ENCODE measurements at places on chromosomes 1 and 21.

DNA sequence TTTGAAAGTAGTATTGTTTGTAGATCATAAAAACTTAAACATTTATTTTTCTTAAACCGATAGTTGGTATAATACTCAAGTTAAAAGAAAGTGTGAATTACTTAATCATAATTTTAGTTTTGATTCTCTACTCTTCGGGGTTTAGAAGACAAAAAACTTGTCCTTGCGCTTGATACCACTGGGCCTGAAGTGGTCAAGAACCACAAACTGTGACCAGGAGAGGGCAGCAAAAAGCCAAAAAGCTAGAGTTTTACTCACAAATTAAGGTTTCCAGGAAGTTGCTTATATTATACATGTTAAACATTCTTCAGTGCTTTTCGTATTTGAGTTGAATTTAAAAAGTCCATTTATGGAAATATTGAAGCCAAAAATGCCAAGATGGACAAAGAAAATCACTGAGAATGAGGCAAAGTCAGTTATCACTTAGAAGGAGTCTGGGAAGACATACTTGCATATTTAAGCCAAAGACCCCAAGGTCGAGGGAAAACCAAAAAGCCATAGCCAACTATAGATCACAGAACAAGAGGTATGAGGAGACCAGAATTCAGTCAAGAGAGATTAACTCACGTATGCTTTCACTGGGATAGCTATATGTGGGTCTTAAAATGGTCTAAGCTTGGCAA, 34.2 kb downstream of the EFCAB7 start:
- DNase-seq, result peak; percentile 64

GRCh38 chr1:170471398-170472053, 60.4 kb upstream of the GORAB start:
- no peak for DNase-seq

- no peak for DNase-seq
Observed at GRCh38 chr21:38853421-38853919, 47.7 kb downstream of the ETS2 start.

GRCh38 chr1:7535016-7535415, 236.1 kb upstream of the VAMP3 start:
- no peak for DNase-seq

- no peak for DNase-seq
Observed at GRCh38 chr1:182376936-182377574, 14.5 kb downstream of the GLUL start.

DNA sequence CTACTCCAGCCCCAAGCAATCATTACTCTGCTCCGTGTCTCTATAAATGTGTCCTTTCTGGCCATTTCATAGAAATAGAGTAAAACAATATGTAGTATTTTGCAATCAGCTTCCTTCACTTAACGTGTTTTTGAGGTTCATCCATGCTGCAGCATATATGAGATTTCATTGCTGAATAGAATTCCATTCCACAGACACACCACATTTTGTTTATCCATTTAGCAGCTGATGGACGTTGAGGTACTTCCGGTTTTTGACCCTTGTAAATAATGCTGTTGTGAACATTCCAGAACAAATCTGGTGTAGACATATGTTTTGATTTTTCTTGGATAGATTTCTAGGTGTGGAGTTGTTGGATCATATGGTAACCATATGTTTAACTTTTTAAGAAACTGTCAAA, 30.7 kb downstream of the ADAM30 start:
- DNase-seq, result no peak

GRCh38 chr1:67705735-67706453, 20.9 kb downstream of the GADD45A start:
- DNase-seq, result no peak

- DNase-seq, result no peak
Observed at GRCh38 chr1:200294241-200294640, 115.6 kb downstream of the ZNF281 start.

DNA sequence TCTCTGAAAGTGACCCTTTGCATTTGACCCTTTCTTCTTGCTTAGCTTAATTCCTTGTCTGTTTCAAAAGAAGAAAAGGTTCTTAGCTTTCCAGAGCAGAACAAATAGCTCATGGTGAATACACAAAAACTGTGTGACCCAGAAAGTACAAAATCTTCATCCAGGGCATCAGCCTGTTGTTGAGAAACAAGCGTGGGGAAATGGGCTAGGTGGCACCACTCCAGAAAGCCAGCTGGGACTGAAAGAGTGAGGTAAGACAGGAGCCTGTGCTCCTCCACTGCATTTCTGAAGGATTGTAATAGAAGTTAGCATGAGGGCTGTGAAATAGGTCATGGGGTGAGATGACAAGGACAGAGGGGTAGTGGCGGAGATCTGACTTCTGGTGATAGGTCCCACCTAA, 45.8 kb downstream of the CYP2J2 start:
- no peak for DNase-seq

DNA sequence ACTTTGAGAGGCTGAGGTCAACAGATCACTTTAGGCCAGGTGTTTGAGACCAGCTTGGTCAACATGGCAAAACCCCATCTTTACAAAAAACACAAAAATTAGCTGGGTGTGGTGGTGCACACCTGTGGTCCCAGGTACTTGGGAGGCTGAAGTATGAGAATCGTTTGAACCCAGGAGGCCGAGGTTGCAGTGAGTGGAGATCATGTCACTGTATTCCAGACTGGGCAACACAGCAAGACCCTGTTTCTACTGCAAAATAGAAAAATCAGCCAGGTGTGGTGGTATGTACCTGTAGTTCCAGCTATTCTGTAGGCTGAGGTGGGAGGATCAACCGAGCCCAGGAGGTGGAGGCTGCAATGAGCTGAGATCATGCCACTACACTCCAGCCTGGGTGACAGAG, 4.2 kb upstream of the INTS3 start:
- no peak for DNase-seq

DNA sequence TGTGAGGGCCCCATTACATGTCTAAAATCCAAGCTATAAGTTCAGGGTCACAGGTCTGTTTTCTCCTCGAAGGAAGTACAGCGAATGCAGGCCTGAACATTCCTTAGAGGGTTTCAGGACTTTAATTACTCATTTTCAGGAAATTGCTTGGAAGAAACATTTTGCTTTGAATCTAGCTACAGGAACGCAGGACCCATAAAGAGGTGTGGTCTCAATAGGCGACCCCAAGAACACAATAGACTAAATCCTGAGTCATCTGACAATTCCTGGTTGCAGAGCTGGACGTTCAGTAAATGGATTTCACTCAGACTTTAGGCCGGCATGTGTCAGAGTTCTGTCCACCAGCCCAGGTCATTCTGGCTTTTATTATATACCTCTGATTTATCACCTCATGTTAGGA, 1.0 kb upstream of the ERG start:
- DNase-seq, result no peak

- DNase-seq, result no peak
Observed at GRCh38 chr1:203465948-203466347, 9.7 kb upstream of the PRELP start.

GRCh38 chr1:154425172-154425571, 20.0 kb downstream of the IL6R start:
- peak; percentile 83 for DNase-seq

DNA sequence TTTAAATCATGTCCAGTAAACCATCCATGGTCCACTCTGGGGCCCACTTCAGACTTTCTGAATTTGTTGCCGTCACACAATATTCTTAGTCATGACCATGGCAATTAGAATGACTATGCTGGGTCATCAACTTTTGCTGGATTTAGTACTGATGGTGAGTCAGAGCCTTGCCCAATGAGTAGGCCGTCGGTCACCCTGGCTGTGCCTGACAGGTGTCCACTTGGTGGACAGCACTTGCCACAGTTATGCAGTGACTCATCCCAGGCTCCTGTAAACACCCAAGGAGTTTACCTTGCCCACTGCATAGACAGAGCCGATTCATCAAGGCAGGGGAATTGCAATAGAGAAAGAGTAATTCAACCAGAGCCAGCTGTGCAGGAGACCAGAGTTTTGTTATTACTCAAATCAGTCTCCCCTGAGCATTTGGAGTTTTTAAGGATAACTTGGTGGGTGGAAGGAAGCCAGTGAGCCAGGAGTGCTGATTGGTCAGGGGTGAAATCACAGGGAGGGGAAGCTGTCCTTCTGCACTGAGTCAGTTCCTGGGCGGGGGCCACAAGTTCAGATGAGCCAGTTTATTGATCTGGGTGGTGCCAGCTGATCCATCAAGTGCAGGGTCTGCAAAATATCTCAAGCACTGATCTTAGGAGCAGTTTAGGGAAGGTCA, 333.8 kb downstream of the PTPRU start:
- no peak for DNase-seq

DNA sequence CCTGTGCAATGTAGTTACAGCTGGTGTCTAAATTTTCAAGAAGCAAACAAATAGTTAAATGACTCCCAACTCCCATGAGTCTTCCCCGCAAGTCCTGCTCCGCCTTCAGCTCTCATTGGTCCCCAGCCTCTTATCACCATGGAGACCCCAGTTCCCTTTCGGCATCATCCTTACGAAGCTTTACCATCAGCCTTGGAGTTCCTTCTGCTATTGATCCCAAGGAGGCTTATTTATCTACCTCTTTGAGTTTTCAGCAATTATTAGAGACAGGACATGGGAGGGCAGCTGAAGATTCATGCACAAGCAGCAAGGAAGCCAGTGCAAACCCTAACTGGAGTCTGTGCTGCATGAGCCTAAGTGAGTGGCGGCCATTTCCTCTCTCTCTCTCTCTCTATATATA, 12.3 kb downstream of the KCNA2 start:
- no peak for DNase-seq

DNA sequence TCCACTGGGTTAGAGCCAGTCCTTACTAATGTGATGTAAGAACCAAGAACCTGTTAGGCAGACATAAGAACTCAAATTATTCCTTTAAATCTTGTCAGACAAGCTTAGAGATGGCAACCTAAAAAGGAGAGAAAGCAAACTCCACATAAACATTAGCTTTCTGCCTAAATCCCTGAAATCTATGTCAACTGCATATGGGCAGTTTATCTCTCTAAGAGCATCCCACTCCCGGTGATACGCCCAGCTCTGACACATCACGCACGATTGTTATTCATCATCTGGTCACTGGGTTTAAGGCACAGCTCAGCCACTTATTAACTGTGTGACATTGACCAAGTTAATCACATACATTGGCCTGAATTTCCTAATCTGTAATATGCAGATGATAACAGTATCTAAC, 323.7 kb downstream of the HHIPL2 start:
- DNase-seq, result no peak

- no peak for DNase-seq
Observed at GRCh38 chr1:17538428-17539117, 925 bp upstream of the ARHGEF10L start.

GRCh38 chr1:46076343-46076742, 56.1 kb downstream of the PIK3R3 start:
- no peak for DNase-seq

DNA sequence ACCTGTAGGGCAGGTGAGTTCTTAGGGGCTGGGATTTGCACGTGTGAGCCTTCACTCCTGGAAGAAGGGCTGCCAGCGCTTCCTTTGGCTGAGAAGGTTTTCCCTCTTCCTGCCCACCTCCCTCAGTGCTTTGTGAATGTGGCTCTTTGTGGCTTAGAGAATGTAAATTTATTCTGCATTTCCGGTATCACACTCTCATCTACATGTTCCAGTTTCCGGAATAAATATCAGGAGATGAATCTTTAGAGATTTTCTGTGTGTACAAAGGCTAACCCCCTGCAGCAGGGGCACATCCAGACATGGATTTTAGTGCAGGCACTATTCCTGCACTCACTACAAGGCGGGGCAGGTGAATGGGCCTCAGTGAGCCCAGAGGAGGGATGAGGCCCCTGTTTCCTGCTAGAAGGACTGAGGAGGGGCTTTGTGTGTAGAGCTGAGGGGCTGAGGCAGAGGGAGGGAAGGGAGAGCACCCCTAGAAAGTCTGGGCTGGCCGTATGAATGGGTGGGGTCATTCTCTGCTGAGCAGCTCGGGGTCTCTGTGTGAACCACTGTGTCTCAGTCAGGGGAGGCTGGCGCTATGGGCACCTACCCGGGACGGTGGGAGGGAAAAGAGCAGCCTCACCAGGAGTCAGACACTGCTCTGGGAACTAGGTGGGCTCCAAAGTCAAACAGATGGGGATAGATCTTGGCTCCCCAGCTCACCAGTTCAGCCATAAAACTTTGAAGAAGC, 207.5 kb downstream of the MATN1 start:
- no peak for DNase-seq

DNA sequence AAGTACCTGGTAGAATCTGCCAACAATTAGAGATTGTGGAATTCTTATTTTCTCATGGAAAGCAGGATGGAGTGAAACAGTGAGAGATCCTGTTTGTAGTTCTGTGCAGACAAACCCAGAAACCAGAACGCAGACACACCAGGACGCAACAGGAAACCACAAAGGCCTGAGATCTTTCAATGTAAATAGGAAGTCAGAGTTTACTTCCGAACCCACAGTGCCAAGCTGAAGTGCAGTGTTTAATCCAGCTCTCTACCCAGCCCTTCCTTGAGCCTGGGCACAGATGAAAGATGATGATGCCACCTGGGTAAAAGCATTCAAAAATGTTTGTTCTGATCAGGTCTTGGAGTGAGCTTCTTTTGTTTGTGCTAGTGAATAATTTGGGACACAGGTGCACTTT, 244.2 kb upstream of the HOOK1 start:
- DNase-seq, result peak; percentile 76

DNA sequence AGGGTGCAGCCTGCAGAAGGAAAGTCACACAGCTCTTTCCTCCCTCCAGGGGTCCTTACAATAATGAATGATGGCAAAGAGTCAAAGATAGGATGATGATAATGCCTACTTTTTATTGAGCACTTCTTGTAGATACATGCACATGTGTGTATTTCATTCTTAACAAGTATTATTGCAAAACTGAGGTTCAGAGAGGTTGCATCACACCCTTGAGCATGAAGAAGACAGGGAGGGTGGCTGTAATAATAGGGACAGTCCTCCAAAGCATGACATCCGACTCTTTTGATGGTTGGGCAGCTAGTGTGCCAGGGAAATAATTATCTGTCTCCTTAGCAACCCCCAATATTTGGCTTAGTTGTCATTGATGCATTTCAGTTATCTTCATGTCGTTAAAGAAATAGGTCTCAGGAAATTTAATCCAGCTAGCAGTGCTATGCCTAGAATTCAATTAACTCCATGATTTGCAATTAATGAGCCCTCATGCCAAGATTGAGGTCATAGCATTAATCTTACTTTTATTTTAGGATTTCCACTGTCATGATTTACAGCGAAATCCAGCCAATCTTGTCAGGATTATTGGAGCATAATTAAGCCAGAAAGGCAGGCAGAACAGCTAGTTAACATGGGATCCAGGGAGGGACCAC, 35.0 kb downstream of the DNAJC6 start:
- DNase-seq, result no peak

GRCh38 chr1:215489771-215490565, 77.1 kb upstream of the KCTD3 start:
- DNase-seq, result no peak

DNA sequence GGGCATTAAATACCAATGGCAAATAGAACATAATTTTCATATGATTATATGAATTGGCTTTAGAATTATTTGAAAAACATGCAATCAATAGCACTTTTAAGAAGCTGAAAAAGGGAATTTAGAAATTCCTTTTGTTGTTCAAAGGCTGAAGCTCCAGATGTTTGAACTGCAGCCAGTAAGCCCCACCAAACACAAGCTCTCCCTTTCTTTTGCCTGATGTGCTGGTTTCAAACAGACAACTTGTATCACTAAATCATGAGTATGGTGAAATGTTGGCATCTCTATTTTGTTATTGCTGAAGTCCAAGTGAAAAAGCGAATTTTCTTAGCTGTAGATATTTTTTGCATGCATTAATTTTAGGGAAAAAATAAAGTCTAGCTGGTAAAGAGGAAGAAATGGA, 27.5 kb upstream of the NCAM2 start:
- DNase-seq, result no peak

Measured in suppressor macrophage (primary cell).